ENCODE measurements at places on chromosomes 4 and X.

DNA sequence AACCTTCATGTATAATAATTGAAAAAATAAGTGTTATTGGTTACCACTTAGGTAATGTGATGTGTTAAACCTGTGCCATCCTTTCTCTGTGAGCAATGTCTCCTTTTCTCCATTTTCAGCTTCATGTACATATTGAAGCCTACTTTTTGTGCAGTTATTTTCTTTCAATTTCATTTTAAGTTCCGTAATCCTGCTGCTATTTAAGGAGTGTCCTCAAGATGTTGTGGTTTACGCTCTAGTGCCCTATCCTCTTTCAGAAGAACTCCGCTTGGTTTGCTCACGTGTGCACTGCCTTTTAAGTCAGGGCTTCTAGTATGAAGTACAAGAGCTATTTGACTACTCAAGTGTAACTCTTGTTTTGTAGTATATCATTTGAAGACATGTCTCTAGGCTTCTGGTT lies 2253.2 kb upstream of the TENM3 start:
- DNase-seq: no peak

DNA sequence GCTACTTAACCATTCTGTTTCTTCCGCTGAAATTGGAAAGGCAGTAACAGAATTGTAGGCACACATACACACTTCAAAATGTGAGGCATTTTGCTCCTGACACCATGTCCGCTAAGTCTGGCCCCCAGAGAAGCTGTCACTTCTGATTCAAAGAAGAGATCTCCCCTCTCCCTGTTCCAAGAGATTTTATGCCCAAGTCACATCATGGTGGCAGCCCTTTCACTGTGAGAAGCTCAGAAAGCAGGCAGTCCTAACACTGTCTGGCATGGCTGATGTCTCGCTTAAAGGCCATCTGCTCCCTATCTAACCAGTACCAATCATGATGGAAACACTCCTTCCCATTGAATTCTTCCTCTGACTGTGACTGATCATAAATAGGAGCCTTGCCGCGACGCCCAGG lies 83.9 kb downstream of the BEND2 start:
- no peak for DNase-seq

GRCh38 chr4:59936566-59936965 lies 1263.6 kb upstream of the ADGRL3 start:
- DNase-seq: no peak

DNA sequence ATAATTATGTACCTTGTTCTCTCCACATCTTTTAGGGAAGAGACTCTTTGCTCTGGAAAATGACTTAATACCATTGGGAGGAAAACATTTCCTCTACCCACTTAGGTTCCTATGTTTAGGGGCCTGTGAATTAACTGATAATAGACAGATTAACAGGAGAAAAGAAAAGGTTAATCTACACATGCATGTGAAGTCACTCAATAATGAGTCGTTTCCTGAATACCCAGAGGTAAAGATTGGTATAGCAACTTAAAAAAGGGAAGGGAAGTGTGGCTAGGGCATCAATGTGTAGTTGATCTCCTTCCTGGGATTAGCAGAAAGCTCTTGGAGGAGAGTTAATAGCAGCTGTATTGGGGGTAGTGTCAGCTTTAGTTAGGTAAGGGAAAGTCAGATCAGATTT lies 419.5 kb upstream of the ATOH1 start:
- DNase-seq: no peak

DNA sequence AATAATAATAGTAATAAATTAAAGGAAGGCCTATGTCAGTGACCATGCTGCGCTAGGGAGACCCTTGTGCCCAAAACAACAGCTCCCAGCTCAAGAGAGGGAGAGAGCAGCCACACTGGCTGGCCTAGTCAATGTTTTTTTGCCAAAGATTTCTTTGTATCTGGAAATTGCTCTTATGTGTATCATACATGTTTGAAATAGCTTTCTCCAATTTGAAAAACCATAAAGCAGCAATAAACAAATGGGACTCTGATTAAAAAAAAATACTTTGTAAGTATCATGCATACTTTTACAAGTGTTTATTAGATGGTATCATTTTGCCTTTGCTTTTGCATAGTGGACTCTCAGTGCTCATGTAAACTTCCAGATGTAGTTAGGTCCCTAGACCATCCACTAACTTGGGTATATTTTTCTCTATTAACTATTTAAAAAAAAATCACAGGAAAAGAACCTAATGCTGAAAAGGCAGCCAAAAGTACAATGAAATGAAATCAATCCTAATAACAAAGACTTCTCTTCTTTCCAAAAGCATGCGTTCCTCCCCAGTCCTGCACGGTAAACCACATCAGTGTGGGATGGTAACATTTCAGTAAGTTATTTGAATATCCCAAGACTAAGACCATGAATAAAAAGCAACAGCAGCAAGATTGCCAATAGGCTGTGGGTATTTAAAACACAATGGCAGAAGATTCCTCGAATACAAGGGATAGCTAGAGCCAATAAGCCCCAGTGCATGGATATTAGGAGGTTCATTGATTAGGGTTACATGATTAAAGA lies 117.6 kb downstream of the PALLD start:
- peak; percentile 73 for DNase-seq

- no peak for DNase-seq
Observed at GRCh38 chr4:97525236-97525635, 618.0 kb downstream of the STPG2 start.

- DNase-seq: no peak
Observed at GRCh38 chrX:51954592-51954991, 61.2 kb downstream of the MAGED1 start.

DNA sequence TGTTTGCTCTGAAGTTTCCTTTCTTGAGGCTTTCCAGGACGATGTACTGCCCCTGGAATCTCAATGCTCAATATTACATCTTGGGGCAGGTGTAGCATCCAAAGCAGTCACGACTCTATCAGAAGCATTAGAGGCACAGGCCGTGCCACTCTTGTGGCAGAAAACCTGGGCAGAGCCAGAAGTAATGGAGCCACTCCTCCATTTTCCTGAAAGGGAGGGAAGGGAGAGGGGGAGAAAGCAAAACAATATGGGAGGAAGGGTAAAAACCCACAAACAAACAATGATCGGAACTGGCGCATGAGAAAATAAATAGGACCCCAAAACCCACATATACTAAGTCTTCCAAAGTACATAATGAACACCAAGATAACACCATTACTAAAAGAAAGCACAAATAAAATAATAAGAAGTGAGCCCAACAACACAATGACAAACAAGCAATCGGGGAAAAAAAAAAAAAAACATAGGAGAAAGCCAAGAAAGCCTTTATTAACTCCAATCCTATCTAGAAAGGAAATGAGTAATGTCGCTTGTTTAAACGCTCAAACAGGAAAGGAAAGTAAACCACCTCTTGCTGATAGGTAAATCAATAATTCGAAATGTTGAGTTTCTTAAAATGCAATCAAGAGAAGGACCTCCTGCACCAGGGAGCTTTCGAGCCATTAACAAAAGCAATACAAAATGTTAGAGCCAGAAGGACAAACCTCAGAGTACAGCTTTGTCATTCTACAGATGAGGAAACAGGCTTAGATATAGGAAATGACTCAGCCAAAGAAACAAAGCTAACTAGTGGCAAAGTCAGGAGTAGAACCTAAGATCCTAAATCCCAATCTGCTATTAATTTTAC lies 117.4 kb downstream of the ATRX start:
- peak; percentile 53 for DNase-seq

GRCh38 chrX:39907964-39908661 lies 189.6 kb downstream of the BCOR start:
- DNase-seq: peak; percentile 97

DNA sequence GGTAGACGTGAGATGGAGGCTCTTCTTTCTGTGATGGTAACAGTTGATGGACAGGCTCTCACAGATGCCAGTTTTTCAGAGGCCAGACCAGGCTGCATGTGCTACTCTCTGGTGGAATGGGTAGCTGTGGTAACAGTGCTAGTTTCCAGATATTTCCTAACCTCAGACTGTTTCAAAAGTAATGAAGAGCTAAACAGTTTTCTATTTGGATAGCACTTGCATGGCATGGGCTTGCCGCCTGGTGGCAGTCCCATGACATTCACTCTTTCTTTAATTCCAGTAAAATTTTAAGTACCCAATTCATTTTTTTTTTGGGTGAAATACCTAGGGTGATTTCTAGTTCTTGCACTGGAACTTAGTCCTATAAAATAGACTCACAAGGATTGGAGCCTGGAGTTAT lies 220.2 kb upstream of the MAD2L1 start:
- no peak for DNase-seq

- DNase-seq: no peak
Observed at GRCh38 chr4:154231806-154232478, 259.7 kb downstream of the DCHS2 start.

- no peak for DNase-seq
Observed at GRCh38 chr4:75881476-75881875, 20.8 kb downstream of the PPEF2 start.

GRCh38 chr4:7427831-7428260 lies 6.9 kb downstream of the PSAPL1 start:
- no peak for DNase-seq

DNA sequence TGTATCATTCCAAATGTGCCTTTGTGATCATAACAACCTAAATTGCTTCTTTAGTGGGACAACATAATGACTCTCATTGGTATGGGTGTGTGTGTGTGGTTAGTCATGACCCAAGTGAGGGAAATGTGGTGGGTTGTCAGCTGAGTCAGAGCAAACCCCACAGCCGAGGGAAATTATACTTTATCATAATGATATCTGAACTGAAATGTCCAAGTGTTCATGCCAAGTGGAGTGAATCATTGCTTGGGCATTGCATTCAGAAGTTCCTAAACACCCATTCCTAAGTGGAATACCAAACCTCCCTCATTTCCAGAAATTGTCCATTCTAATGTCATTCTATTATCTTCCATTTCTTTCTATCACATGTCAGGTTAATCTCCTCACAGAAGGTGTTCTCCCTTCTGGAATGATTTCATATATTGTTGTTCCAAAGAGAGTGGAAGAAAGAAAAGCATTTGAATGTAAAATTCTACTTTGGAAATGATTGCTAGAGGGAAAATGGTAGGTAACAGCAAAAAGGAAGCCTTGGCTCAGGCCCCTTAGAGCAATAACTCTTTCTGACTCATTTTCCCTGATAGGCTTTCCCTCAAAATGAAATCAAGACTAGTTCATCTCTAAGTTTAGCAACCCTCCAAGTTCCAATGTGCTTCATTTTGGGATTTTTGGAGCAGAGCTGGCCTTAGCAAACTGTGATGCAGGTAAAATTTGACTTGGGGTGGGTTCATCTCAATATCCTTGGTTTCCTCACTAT lies 230.7 kb upstream of the KCNIP4 start:
- DNase-seq: peak; percentile 72

- DNase-seq: no peak
Observed at GRCh38 chrX:12153741-12154140, 15.5 kb downstream of the FRMPD4 start.

DNA sequence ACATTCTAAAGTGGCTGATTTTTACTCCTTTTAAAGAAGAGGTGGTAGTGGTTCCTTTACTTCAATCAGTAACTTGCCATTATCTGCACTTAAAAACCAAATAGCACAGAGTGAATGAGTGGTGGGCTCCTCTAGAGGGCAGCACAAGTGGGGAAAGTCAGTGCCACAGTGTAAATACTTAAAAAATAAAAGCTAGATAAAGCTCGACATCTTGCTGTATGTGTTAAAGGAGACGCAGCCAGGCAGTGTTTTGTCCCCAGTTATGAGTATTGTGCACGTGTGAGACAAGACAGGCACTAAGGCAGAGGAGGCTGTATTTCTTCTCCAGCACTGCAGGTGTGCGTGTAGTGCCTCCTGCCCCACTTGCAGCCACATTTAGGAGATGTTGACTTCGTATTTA lies 24.6 kb downstream of the NAP1L5 start:
- DNase-seq: peak; percentile 39

DNA sequence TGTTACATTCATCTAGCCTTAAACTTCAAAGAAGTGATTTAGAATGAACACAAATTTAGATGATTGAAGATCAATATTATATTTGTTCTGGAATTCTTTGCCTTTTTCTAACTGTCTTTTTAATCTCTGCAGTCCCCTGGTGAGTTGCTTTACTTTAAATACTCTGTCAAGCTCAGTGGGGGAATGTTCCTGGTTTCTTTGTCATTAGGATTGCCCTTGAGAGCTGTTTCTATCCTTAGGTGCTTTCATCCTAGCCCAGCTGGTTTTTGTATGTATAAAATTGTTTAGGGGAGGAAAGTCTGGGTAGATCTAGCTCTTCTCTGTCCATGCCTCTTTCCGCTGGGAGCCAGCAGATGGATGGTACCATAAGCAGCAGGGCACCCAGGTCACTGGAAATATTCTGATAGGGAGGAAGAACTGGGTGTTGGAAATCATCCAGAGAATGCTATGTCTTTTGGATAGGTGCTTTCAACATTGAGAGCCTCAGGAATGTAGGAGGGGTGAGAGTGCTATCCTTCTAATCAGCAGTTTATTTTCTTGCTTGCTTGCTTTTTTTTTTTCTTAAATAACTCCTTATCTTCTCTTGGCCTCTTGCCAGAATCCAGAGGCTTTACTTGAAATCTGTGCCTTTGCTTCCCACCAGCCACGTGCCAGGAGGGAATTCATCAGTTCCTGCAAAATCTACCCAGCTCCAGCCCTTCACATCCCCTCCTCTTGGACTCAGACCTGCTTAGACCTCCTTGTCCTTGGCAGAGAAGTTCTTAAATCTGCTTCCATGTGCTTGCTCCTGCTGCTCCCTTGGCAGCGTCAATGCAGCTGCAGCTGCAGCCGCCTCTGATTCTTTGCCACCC lies 215.3 kb upstream of the ANXA3 start:
- peak; percentile 53 for DNase-seq

DNA sequence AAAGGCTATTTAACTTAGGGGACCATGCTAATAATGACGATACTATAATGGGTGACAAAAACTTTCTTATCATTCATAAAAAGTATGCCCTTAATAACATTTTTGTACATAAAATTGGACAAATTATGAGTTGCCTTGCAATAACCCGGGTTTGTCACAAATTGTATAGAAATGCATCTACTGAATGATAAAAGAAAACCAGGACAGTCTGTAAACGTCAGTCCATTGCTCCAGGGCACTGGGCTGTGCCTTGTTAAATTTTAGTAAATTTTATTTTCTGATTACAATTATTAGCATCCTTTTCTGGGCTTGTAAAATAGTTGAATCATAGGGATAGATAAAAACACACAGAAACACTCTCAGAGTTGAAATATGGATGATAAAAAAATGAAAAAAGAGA lies 778.3 kb downstream of the RAPGEF2 start:
- DNase-seq: no peak

Measured in EH (cell line).